HEK293T (cell line): ENCODE measurements at places on chromosomes 5 and 9.

GRCh38 chr5:87015901-87016300 lies 251.8 kb upstream of the RASA1 start:
- DNase-seq, result no peak

- DNase-seq, result no peak
Measured at GRCh38 chr9:104906441-104907277, 21.3 kb downstream of the ABCA1 start.

DNA sequence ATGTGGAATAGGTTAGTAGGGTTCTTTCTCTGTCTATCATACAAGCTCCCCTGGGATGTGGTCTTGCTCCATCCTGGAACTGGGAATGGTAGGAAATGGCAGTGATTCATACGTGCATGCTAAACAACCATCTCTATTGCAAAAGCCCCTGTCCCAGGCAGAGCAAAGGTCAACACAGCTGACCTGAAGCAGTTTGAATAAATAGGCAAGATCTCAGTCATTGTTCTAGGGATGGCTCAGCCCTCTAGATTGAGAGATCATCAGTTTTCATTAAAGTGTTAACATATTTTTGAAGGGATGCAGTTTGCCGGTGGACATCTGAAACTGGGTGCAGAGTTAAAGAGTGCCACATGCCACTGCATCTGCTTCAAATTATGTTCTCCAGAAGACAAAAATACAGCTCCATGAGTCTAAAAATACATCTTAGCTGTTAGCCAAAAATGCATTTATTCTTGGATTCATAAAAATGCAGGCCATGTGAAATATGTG lies 224.1 kb downstream of the ESM1 start:
- DNase-seq, result no peak

GRCh38 chr5:144313147-144313726 lies 142.6 kb downstream of the KCTD16 start:
- no peak for DNase-seq

- DNase-seq, result no peak
Measured at GRCh38 chr9:131098391-131099101, 2.2 kb downstream of the AIF1L start.
